ENCODE measurements at places on chromosomes 13 and 19.

DNA sequence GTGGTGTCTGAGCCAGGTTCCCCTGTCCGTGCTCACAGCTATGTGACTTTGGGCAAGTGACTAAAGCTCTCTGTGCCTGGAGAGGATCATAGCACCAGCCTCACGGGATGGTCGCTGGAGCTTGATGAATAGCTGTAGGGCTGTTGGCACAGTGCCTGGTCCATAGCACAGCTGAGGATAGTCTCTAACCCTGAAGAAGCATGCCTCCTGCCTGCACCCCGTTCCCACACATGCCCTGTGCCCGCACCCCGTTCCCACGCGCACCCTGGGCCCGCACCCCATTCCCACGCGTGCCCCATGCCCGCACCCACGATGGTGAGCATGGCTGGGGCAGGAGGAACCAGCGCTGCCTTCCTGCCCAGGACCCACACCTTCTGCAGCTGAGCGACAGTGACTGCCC is 63.7 kb upstream of the F7 start:
- DNase-seq, result no peak
- no peak overlapping the region for H3K27ac ChIP-seq
- H3K36me3 ChIP-seq, result no peaks in the 10 kb centered on the region
- H3K4me3 ChIP-seq, result no peak overlapping the region
- peaks cover 12% of the 10 kb centered on the region for H3K4me1 ChIP-seq
- peaks cover 38% of the 10 kb centered on the region for H3K27me3 ChIP-seq

GRCh38 chr13:101289764-101290163 is 126.5 kb downstream of the NALCN start:
- H3K27ac ChIP-seq, result no peak overlapping the region
- DNase-seq, result no peak
- no peaks in the 10 kb centered on the region for H3K36me3 ChIP-seq
- H3K4me3 ChIP-seq, result no peak overlapping the region
- no peaks in the 10 kb centered on the region for H3K4me1 ChIP-seq

- DNase-seq, result no peak
- no peaks in the 10 kb centered on the region for H3K36me3 ChIP-seq
- no peak overlapping the region for H3K4me3 ChIP-seq
- peaks cover 13% of the 10 kb centered on the region for H3K4me1 ChIP-seq
- H3K27ac ChIP-seq, result no peak overlapping the region
Observed at GRCh38 chr13:99250982-99251825, 7.0 kb downstream of the GPR18 start.

DNA sequence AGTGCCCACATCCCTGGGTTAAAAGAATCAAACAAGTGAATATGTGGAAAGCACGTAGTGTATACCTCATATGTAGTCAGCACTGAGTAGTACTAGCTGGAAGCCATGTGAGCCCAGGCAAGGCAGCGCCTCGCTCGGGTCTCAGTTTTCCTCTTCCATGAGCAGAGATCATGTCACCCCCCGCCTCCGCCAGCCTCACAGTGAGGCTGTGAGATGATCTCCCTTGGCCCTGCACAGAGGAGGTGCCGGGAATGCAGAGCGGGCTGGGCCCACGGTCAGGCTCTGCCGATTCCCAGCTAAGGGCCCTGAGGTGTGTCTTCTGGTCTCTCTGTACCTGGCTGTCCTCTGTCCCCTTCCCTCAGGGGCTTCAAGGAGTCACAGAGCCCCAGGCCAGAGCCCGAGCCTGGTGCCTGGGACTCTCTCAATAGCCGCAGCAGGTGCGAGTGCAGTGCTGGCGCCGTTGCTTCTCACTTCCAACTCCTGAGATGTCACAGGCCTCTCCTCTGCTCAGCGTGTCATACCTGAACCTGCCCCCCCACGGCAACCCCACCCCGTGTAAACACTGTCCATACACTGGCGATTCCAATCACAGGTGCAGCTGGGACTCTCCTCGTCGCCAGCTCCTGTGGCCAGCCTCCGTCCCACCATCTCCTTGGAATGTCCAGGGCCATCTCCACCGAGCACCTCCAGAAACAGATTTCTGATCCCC is 26.9 kb downstream of the DPF1 start:
- H3K36me3 ChIP-seq, result no peaks in the 10 kb centered on the region
- no peak overlapping the region for H3K27ac ChIP-seq
- H3K4me1 ChIP-seq, result no peaks in the 10 kb centered on the region
- DNase-seq, result no peak
- no peak overlapping the region for H3K4me3 ChIP-seq

DNA sequence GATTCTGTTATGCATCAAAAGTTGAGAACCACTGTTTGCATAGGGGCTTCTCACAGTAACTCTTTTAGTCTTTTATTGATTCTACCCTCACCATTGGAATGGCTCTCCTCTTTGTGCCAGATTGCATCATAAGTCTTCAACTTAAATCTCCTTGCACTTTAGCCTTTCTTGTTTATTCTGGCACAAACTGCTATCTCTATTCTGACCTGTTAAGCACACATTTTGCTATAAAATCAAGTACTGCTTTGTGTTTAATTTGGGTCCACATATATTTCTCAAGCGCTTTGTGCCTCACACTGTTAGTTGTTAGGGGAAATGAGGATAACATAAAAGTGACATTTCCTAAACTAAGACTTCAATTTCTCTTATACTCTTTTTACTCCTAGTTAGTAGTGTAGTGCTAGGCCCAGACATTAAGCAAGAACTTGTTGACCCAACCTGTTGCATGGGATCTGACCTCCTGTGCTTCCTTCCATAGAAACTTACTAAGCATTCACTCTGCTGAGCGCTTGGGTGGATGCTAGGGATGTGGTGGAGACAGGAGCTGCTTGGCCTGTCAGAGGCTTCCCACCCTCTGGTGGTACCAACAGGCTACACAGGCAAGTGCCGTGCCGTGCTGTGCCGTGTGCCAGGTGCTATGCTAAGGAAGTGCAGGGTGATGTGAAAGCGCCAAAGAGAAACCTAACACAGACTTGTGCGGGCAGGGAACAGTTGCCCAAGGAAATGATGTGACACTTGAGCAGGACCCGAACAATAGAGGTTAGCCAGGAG is 1.2 kb downstream of the UTP14C start:
- no peaks in the 10 kb centered on the region for H3K27me3 ChIP-seq
- H3K4me1 ChIP-seq, result no peaks in the 10 kb centered on the region
- peaks cover 57% of the 10 kb centered on the region for H3K36me3 ChIP-seq
- no peak overlapping the region for H3K27ac ChIP-seq
- H3K4me3 ChIP-seq, result no peak overlapping the region
- DNase-seq, result no peak

DNA sequence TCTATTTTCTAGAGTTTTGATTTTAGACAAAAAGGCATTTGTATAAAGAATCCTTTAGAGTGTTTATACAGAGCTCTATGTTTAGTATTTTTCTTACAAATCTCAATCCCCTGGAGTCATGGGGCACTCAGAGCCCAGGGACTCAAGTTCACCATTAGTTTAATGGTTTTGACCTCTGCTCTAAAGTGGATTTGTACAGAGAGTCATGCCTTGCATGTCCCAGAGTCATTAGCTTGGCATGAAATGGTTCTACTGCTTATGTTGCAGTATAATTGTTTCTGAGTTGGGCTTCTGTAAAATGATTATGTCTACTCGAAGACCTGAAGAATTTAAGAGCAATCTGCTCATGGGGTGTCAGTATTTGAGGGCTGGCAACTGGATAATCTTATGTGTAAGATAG is 406.2 kb downstream of the DLEU7 start:
- no peak for DNase-seq
- H3K27ac ChIP-seq, result no peak overlapping the region
- H3K4me1 ChIP-seq, result no peaks in the 10 kb centered on the region

- H3K27me3 ChIP-seq, result no peaks in the 10 kb centered on the region
- no peaks in the 10 kb centered on the region for H3K36me3 ChIP-seq
- H3K4me1 ChIP-seq, result no peaks in the 10 kb centered on the region
- H3K4me3 ChIP-seq, result no peak overlapping the region
- no peak for DNase-seq
Observed at GRCh38 chr13:113538689-113539058, 45.9 kb upstream of the TFDP1 start.

GRCh38 chr19:49690656-49691242 is at the start of gene CPT1C:
CPT1C (plus strand) TSS chr19:49691116; CDS start chr19:49692253, 1,137 bp downstream.
- peak; percentile 55 for DNase-seq
- H3K36me3 ChIP-seq, result peaks cover 13% of the 10 kb centered on the region
- peak within 1 kb of the TSS; percentile 57 for H3K4me3 ChIP-seq
- H3K27ac ChIP-seq, result peak within 1 kb of the TSS; percentile 8
- H3K4me1 ChIP-seq, result peaks cover 14% of the 10 kb centered on the region

DNA sequence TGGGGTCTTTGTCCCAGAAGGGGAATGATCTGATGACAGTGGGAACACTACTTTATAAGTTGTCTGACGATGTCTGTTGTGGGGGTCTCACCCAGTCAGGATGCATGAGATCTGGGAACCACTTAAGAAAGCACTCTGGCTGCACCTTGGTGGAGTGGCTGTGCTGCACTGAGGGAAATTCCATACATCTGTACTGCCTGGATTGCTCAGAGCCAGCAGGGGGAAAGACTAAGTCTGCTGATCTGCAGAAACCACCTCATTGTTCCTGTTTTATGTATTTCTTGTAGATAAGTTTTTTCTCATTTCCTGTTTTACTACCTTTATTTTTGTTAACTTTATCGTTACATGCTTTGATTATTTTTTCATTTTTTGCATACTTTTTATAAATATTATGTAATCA is 27.3 kb downstream of the ZNF430 start:
- no peak for DNase-seq
- no peak overlapping the region for H3K27ac ChIP-seq

DNA sequence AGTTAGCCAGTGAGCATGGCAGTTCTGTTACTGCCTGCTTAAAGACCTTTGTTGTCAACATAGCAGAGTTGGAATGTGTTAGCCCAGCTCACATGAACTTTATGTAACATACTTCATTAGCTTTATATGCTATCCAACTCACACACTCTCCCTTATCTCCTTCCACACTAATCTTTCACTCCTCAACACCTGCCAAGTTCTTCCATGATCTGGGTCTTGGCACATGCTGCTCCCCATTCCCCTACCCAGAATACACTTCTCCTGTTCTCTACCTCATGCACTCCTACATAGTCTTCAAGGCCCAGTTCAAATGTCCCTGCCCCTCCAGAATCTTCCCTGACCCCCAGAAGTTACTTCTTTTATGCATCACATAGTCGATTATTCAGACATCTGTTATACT is 179.3 kb downstream of the KATNAL1 start:
- no peak overlapping the region for H3K27ac ChIP-seq
- H3K36me3 ChIP-seq, result no peaks in the 10 kb centered on the region
- DNase-seq, result no peak

DNA sequence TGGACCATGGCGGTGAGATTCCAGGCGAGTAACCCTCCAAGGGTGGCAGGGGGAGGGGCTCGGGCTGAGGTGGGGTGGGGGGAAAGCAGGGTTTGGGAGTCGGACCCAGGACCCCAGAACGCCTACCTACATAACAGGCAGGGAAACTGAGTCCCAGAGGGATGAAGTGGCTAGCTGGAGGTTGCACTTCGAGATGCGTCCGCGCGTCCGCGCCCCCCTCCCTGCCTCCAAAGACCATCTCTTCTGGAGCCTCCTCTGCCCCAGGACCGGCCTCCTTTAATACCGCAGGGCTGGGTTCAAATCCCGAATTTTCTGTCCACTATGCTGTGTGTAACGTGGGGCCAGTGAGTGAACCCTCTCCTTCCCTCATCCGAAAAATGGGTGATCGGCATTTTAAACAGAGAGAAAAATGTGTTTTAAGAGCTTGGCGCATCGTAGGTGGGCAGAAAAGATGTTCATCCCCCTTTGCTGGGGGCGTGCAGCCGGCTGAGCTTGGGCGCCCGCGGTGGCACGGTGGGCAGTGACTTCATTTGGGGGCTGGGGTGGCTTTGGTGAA is 13.8 kb downstream of the TJP3 start:
- H3K4me1 ChIP-seq, result no peaks in the 10 kb centered on the region
- peaks cover 43% of the 10 kb centered on the region for H3K27me3 ChIP-seq
- H3K36me3 ChIP-seq, result no peaks in the 10 kb centered on the region
- H3K27ac ChIP-seq, result no peak overlapping the region
- DNase-seq, result no peak
